T-helper 2 cell treated with Interferon-gamma antibody and Interleukin-4, amounts not matched to agents 5 μg/mL and 100 μg/mL, for 36 hours (primary cell): ENCODE measurements at places on chromosomes 1 and 21.

DNA sequence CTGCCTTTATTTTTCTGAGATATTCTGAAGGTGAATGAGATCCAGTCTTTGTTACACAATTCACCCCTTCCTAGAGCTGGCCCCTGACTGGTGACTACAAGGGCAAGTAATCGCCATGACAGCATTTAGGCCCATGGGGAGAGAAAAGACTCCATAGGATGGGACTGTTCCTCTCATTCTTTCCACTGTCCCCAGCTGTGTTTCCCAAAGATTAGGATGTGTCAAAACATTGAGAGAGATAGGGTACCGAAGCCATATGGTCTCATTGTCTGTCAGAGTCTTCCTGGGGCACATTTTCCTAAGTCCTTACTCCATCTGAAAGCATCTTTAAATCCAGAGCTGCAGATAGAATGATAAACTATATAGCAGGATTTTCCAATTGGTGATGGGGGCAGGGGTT, 423.5 kb downstream of the OMA1 start:
- no peak for DNase-seq

DNA sequence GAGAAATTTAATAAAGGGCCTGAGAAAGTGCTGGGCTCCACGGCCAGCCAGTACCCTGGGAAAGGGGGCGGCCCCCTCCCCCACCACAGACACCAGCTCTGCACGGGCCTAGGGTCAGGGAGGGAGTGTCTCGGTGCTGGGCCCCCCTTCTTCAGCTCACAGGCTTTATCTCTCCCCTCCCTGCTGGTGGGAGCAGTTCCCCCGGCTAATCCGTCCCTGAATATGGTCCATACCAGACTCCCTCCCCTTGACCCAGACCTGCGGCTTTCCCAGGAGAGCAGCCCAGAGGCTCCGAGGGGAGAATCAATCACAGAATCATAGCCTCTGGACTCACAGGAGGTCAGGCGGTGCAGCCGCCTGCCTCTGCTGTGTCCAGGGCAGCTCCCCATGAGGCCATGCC, 26.0 kb upstream of the RSPO1 start:
- no peak for DNase-seq

- no peak for DNase-seq
Measured at GRCh38 chr1:225780134-225780533, 2.5 kb downstream of the SRP9 start.

DNA sequence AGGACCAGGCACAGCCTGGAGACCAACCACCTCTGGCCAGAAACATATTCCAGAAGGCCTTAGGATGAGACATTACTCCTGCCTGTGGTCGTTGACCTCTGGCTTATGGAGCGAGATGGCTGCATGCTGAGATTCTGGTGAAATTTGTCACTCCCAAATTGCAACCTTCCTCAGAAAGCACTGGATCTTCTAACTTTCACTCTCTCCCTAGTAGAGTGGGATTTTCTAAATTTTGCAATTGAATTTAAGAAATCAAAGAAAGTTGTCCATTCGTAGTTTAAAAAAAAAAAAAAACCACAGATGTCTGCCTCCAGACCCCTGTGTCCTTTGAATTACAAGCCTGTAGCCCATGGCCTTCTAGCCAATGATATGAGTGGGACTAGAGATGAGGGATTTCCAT, 28.6 kb upstream of the IL10 start:
- no peak for DNase-seq

DNA sequence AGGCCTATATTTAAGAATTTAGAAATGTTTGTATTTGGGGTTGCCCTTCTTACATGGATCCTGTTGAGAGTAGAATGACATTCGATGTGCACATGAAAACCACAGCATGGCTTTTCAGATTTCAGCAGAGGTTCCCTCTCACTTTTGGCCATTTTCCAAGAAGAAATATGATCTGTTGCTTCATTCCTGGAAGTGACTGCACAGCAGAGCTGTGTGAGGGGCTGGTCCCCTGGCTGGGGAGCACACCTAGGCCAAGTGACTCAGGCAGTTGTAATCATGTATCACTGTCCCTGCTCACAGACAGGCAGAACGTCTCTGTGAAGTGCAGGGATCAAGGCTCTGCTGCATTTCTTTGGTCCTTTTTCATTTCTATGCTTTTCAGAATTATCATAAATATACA, 32.3 kb downstream of the AGT start:
- DNase-seq = no peak

GRCh38 chr1:194378517-194378916, 1192.1 kb upstream of the B3GALT2 start:
- DNase-seq = no peak

DNA sequence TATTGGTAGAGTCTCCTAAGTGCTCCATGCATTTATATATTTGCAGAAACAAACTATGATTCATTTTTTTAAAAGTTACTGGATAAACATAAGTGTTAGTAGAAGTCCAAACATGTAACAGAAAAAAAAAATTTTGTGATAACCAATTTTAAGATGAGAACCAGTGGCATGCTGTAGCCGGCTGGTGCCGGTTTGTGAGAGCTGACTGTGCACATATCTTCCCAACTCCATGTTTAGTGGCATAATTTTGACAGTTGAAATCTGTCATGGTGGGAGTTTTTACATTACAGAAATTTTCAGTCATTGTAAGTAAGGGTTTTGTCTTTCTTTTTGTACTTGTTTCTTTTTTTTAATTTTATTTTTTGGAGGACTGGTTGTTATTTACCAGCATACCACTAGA, 141.2 kb downstream of the TTLL7 start:
- no peak for DNase-seq

DNA sequence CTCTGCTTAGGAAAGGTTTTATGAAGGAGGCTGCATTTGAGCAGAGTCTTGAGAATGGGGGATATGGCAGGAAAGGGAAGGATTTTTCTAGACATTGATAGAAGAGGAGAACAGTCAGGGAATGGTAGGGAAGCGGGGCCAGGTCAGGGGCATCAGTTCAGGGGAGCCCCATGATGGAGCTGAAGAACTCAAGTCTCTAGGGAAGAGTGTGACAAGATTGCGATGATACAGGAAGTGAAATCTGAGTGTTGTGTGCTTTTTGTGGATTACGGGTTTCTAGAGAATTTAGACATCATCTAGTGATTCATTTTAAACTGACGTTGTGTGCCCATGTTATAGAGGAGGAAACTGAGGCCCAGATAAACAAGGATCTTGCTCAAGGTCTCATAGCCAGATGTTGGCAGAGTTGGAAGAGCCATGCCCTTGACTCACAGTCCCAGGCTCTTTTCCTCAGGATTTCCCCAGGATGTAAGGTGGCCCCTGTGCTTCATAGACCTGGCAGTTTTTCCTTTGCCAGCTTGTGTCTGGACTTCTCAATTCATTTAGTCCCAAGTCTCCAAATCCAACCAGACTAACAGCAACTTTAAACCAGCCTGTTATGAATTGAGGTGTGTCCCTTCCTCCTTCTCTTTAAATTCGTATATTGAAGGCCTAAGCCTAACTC, 130.3 kb downstream of the ROR1 start:
- DNase-seq = no peak

- no peak for DNase-seq
Measured at GRCh38 chr21:20942523-20942922, 55.7 kb upstream of the NCAM2 start.

GRCh38 chr1:227447531-227447990, 115.8 kb upstream of the ZNF678 start:
- DNase-seq = no peak
